ENCODE measurements at places on chromosomes 6 and 20.
A peak's percentile ranks its signal among the peaks of the same experiment; 100 is the strongest.

- no peak for DNase-seq
Observed at GRCh38 chr6:167588920-167589614, 237.6 kb upstream of the AFDN start.

GRCh38 chr6:89692256-89692655, 53.7 kb upstream of the LYRM2 start:
- DNase-seq, result no peak

DNA sequence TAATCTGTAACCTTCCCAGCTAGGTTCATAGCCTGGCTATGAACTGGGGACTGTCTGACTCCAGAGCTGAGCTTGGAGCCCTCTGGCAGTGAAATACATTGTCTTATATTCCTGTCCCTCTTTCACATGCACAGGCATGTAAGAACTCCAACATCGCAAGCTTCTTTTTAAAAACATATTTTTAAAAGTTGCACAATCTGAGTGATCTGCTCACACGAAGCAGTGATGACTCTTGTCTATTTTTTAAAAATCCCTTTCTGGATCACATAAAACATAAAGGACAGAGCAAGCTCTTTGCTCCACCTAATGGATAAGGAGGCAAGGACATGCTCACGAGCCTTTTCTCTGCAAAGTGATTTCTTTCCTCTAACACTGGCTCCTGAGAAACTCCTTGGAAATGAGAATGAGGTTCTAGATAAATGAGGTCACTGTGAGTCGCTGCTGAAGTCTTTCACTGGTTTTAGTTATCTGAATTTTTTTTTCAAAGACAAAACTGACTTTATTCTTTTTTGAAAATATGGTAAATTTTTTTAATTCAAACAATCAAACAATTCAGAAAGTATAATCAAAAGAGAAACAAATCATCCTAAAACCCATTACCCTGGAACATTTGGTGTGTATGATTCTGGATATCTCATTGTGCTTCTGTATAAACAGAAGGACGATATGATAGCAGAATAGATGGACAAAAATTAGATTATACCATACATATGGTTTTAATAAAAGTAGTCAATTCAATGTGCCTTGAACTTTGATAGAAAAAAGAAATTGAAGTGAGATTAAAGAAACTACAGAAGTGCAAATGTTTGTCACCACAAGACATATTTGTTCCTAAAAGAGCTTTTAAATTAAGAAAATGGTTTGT, 30.8 kb downstream of the IL20RA start:
- peak; percentile 65 for DNase-seq

GRCh38 chr6:112362027-112362795, 15.1 kb downstream of the RFPL4B start:
- DNase-seq, result no peak

- no peak for DNase-seq
Observed at GRCh38 chr20:57587278-57587988, 26.5 kb downstream of the PCK1 start.

DNA sequence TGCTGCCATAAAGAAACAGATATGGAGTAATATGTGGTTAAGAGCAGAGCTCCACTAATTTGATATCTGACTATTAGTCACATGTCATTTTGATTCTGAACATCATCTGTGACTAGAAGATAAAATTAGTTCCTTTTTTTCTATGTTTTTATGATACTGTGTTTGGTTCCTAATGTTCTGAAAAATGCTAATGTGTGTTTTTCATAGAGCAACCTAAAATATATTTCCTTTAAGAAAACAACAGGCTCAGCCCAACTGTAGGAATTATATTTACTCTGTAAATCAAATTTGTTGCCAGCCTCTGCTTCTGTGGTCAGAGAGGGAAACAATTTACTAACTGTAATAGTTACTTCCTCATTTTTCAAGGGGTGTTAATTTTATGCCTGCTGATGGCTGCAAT, 33.3 kb upstream of the TXLNB start:
- DNase-seq, result no peak

- no peak for DNase-seq
Observed at GRCh38 chr20:22566876-22567658, 17.3 kb downstream of the FOXA2 start.

DNA sequence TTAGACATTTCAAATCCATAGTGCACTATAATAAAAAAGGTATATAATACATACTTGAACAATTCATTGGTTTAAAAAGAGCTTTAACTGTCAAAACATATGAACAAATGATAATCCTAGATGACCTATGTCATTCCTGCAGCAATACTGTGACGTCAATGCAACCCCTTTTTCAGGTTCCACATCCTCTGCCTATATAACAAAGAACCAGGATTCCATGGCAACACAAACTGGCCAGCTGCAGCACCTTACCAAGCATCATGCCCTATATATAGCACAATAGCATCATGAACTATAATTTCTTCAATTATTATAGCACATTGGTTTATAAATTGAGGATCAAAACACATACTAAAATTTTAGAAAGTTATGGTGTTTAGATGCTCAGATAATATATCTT, 578 bp upstream of the PTCHD4 start:
- DNase-seq, result peak; percentile 20

- no peak for DNase-seq
Observed at GRCh38 chr6:2763345-2763841, 1.8 kb upstream of the WRNIP1 start.

- peak; percentile 17 for DNase-seq
Observed at GRCh38 chr6:101296169-101296960, 97.1 kb upstream of the GRIK2 start.

GRCh38 chr6:31557443-31558317, 10.3 kb downstream of the NFKBIL1 start:
- DNase-seq, result no peak

- no peak for DNase-seq
Observed at GRCh38 chr20:8476021-8476420, 344.0 kb downstream of the PLCB1 start.

DNA sequence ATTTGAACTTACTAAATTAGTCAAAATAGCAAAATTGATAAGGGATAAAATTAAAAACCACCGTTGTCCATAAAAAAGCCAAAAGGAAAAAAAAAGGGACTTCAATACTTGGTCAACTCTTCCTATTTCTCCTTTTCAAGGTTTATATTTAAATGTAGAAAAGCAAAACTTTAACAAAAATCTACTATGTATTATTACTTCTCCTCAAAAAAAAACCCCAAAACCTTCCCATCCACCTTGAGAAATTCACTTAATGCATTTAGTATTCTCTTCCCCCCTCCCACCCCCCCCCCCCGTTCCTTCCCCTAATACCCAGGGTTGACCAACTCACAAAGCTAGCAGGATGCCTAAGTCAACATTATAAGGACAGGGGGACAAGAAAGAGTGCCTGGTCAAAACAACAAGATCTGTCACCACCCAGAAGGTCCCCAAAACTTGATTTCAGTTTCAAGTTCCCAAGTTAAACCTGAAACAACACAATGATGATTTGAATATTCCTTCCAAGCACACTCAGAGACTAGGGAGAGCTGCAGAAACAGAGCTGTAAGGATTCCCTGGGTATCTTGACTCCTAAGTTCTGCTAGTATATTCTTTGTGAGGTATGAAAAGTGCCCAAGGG, 14.6 kb downstream of the GMDS start:
- DNase-seq, result no peak

- DNase-seq, result peak; percentile 3
Observed at GRCh38 chr6:116291701-116292396, 12.1 kb upstream of the TSPYL1 start.

DNA sequence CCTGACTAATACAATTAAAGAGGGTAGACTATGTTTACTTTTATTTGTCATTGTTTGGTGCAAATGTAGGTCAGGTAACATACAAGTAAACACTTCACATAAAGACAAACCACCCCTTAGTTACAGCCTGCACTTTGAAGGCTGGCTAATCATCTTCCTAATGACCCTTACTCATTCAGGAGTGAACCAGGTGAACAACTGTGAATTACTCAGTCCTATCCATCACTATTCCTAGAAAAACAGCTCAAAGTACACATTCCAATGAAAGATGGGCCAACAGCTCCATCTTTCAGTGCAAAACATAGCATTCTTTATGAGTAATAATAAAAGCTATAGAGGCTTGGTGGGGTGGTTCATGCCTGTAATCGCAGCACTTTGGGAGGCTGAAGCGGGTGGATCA, 78.2 kb downstream of the FRK start:
- DNase-seq, result no peak

- no peak for DNase-seq
Observed at GRCh38 chr6:41693281-41694240, 41.8 kb downstream of the TFEB start.

- DNase-seq, result peak; percentile 80
Observed at GRCh38 chr20:4961746-4962145, 39.6 kb downstream of the SLC23A2 start.

- DNase-seq, result no peak
Observed at GRCh38 chr6:168284187-168284586, 35.4 kb downstream of the DACT2 start.
